Left renal pelvis (tissue), 4 donors: ENCODE measurements at places on chromosomes 2 and 18. TPM values are rescaled to one million over a fixed set of nuclear protein-coding genes. Genes with fewer than 3 reads are reported as not detected.

- no peak for DNase-seq
Measured at GRCh38 chr18:77323640-77324299, 74.1 kb downstream of the GALR1 start.

GRCh38 chr2:74551530-74551929 is 2.2 kb downstream of the LOXL3 start:
- no peak for DNase-seq

DNA sequence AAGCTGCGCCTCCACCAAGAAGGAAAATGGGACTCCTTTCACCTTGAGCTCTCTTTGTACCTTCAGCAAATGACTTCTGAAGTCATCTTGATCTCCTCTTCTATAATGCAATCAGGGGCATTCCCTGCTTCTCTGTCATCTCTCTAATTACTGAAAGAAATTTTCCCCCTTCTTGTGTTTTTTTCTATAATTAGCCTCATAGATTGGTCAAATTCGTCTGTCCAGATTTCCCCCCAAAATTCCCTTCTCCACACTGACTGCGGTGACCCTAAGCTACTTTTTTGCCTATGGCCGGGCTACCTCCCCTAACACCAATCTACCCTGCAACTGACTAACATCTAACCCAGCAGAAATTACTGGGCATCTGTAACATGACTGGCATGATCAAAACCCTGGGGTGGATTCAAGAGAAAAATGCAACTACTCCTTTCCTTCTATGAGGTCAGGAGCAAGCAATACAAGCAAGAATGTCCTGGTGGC is 168.6 kb downstream of the BCL2 start:
- DNase-seq: no peak

- no peak for DNase-seq
Measured at GRCh38 chr2:20110876-20111275, 59.4 kb upstream of the LAPTM4A start.

DNA sequence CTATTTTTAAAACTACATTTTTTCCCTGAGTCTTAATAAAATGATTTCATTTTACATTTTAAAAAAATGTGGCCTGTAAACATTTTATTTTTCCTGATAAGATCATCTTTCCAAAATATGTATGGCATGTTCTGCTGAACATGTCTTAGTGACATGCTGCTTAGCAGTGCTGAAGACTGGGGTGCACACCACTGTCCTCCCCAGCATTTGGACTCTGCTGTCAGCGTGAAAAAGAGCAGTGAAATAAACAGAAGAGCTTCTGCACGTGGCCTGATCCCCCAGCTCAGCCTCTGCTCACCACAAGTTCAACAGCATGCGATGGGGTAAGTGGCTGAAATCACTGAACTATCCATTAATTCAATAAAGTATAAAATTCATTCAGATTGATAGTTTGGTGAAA is 81.6 kb upstream of the ZNF521 start:
- DNase-seq: no peak

- no peak for DNase-seq
Measured at GRCh38 chr18:11512096-11513025, 97.0 kb upstream of the SLC35G4 start.

DNA sequence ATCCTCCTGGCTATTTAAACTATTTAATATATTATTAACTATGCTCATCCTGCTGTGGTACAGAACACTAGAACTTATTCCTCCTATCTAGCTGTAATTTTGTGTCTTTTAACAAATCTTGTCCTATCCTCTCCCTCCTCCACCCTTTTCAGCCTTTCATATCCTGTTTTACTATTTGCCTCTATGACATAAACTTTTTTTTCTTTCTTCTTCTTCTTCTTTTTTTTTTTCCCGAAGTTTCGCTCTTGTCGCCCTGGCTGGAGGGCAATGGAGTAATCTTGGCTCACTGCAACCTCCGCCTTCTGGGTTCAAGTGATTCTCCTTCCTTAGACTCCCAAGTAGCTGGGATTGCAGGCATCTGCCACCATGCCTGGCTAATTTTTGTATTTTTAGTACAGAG is 201.5 kb downstream of the LPIN1 start:
- DNase-seq: no peak

DNA sequence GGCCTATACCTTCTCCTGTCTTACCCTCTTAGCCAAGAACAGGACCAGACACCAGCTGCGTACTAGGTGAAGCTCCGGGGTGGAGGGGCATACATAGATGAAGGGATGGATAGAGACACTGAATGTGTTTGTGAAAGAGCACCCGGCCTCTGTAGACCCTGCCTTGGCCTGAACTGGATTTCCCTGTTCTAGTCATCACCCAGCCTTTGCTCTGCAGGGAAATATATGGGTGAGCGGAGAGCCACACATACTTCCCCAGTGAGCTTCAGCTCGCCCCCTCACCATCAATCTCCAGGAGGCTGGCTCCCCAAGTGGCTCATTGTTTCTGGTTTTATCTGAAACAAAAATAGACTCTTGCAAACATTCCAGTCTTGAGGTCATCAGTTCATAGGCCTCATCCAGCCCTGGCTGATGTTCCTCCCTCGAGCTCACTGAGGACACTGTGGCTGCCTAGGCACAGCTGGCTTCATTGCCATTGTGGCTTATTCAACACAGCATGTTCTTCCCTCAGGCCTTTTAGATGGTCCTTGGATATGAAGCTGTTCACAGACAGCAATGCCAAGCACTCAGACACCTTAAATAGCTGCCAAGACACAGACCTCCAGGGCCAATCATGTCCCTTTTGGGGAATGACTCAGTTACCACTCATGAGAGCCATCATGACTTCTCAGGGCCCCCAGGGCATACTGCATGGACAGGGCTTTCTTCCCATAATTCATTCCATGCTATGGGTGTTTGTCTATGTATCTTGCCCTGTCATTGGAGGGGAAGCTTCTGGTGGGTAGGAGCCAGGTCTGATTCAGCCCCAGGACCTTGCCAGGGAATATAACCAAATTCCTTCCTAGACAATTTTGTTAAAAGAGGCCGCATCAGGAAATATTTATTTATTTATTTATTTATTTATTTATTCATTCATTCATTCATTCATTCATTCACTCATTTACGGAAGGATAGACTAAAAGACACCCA is 82.4 kb downstream of the TTC32 start:
- DNase-seq: no peak

- DNase-seq: no peak
Measured at GRCh38 chr18:54776282-54776977, 51.8 kb upstream of the RAB27B start.

DNA sequence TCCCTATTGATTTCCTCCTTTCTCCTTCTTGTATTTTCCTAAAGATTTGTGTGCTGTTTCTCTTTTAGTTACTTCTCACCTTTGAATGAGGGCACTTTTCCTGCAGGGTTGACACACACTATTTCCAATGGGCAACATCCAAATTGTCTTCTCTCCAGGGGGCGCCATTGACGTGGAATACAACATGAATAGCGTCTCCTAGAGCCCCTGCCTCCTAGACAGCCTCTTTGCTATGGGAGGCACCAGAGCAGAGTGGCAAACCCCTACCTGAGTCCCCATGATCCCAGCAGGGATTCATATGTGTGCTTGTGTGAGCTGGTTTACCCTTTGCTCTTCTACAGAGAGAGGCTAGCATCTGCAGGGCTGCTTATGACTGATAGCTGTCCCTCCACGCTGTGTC is 61.3 kb upstream of the ITSN2 start:
- no peak for DNase-seq

- DNase-seq: no peak
Measured at GRCh38 chr2:30872797-30873196, 65.6 kb upstream of the CAPN13 start.

GRCh38 chr2:226073496-226074160 is 674.1 kb downstream of the NYAP2 start:
- DNase-seq: no peak

GRCh38 chr18:58965291-58966004 is 100.8 kb downstream of the ZNF532 start:
- DNase-seq: no peak

DNA sequence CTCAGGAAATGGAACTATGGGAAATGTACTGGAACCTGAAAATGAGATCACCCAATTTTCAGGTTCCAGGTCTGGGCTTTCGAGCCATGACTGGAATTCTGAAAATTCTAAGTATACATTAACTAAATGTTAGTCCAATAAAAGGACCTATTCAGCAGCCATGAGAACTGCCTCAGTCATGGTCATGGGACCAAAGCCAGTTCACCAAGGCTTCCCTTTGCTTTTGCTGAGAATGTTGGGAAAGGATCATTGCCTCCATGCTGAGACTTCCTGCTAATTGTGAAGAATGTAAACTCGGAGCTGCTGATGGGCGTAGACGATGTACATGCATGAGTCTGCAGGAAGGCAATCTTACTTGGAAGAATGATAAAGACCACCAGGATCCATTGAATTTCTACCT is 624.4 kb upstream of the SOX11 start:
- DNase-seq: no peak

DNA sequence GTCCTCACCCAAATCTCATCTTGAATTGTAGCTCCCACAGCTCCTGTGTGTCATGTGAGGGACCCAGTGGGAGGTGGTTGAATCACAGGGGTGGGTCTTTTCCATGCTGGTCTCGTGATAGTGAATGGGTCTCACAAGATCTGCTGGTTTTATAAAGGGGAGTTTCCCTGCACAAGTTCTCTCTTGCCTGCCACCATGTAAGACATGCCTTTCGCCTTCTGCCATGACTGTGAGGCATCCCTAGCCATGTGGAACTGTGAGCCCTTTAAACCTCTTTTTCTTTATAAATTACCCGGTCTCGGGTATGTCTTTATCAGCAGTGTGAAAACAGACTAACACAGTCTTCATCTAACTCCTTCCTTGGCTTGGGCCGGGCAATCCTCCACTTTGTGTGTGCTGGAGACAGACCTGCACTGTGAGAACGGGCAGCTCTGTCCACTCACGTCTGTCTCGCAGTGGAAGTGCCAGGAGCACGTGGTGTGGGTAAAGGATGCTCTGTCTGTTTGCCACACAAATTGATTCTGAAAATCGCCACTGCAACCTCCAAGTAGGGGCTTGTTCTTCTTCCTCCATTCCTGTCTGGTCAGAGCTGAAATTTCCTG is 47.6 kb upstream of the OTOS start:
- DNase-seq: no peak

DNA sequence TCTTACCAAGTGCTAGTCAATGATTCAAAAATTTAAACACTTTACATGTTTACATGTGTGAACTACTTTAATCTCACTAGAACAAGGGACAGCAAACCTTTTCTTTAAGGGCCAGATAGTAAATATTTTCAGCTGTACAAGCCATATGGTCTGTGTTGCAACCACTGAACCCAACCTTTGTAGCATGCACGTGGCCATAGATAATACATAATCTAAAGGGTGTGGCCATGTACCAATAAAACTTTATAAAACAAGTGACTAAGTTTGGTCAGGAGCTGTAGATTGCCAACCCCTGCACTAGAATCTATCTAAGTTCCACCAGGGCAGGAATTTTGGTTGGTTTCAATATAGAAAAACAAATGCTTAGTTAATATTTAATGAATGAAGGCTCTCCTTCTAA is 18.4 kb upstream of the SPRED2 start:
- no peak for DNase-seq

DNA sequence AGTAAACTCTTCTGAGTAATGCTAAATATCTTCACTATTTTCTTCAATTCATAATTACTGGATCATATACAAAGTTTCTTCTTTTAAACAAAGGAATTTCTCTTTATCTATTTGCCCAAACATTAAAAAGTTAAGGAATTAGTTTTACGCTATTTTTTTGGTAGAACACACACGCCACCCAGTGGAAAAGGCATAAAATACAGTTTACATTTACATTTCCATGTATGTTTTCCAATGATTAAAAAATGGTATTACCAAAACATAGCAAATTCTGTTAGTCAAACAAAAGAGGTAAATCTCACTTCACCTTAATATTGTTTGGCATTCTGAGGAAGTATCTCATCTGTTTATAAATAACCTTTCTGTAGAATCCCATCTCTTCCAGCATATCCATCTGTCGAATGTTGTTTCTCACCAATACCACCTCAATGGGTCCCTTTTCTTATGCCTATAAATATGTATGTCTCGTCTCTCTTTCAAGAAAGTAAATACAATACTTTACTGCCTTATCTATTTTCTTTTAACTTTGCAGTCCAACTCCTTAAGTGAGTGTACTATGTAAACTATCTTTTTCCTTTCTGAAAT is 7.2 kb downstream of the BOLL start:
- no peak for DNase-seq

Gene INHA
- 0.86 TPM for polyA plus RNA-seq

Gene FBXO41
- polyA plus RNA-seq: 1.1 TPM

Gene MROH2A
- not detected for polyA plus RNA-seq

Gene IL1RL1
- polyA plus RNA-seq: 0.66 TPM

Gene GNLY
- polyA plus RNA-seq: 0.56 TPM

Gene MC5R
- polyA plus RNA-seq: not detected
